ENCODE measurements at places on chromosomes 1 and 21. TPM values are rescaled to one million over a fixed set of nuclear protein-coding genes. Genes with fewer than 3 reads are reported as not detected.

The EFCAB14 gene
- total RNA-seq: 52.5 TPM

The CA14 gene
- total RNA-seq: 0.39 TPM

The B3GALT2 gene
- total RNA-seq: 0.15 TPM

The SPRR2A gene
- not detected for total RNA-seq

The A3GALT2 gene
- not detected for total RNA-seq

The NPHS2 gene
- not detected for total RNA-seq

The OR2L3 gene
- not detected for total RNA-seq

The GREM2 gene
- total RNA-seq: not detected

The SOX13 gene
- 35.6 TPM for total RNA-seq

The THEM5 gene
- total RNA-seq: not detected
